ENCODE measurements at places on chromosomes 3 and 15.

GRCh38 chr3:8853081-8853480 is 83.7 kb upstream of the OXTR start:
- DNase-seq, result no peak

GRCh38 chr3:85605066-85605465 is 646.3 kb downstream of the CADM2 start:
- DNase-seq, result no peak

GRCh38 chr3:4807381-4808280 is 171.6 kb upstream of the BHLHE40 start:
- DNase-seq, result no peak

DNA sequence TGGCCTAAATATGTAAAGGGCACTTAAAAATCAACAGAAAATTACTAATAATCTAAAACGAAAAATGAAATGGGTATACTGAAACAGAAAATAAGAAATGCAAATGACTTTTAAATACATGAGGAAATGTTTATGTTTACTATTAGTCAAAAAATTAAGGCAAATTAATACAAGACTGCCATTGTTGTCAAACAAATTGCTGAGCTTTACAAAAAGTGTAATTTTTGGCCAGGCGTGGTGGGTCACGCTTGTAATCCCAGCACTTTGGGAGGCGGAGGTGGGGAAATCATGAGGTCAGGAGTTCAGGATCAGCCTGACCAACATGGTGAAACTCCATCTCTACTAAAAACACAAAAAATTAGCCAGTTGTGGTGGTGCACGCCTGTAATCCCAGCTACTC is 343.9 kb upstream of the SGO1 start:
- no peak for DNase-seq

DNA sequence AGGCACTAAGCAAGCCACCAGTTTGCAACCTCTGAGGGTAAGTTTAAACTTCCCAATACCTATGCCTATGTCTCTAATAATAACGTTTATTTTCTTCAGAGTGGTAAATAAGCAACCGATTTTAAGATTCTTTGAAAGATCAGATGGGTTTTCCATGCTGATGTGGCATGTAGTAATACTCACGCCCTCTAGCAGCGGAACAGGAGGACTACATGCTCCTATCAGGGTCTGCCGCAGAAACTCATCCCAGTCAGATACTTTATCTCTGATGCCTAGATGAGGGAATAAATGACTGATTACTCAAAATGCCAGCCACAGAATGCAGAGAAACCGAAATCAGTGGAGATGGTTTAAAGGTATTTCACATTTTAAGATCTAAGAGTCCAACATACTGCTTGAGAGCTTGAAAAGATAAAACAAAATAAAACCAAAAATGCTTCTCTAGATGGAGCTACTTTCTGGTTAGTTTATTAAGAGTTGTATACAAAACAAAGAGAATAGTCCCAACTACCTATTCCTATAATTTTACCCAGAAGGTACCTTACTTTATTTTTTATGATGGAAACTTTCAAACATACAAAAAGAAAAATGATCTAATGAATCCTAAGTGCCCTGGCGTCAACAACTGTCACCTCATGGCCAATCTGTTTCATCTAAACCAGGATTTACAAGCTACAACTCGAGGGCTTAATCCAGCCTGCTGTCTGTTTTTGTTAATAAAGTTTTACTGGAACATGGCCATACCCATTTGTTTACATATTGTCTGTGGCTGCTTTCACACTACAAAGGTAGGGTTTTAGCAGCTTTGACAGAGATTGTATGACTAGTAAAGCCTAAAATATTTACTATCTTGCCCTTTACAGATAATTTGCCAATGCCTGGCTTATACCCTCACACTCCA is 37.5 kb upstream of the STIMATE start:
- DNase-seq, result no peak
